ENCODE measurements at places on chromosomes 6 and 20. TPM values are rescaled to one million over a fixed set of nuclear protein-coding genes. Genes with fewer than 3 reads are reported as not detected.

DNA sequence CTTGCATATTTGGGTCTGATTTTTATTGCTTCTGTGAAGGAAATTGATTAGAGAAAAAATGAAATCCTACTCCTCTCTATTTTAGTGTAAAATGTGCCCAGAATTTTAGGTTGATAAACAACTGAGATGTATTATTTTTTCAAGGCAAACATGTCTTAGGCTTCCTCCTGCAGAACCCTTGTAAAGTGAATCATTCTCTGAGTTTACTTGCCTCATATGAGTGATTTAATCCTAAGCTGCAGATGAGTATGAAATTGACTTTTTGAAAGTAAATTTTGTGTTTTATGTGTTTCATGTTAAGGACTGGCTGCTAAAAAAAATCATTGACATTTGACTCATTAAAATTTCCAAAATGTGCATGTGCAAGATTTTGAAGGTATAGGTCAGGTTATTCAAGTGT lies 138.5 kb upstream of the PHACTR1 start:
- DNase-seq = no peak
- H3K4me1 ChIP-seq = no peaks in the 10 kb centered on the region
- H3K4me3 ChIP-seq = no peak overlapping the region
- no peak overlapping the region for H3K27ac ChIP-seq

DNA sequence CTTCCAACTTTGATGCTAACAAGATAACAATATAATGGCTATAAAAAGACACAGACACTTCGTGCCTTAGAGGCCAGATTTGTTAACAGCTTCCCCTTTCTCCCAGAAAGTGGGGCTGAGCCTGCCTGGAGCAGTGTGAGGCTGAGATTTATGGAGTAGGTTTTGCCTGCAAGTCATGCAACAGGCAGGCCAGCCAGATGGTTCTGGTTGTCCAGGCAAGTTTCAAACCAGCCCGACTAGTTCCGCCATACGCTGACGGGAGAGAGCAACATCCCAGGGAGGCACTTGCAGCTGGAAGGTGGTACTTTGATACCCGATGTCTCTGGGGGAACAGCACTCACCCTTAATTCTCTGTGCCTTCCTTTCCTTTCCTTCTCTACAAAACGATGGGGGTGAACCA lies 81.3 kb upstream of the NAA20 start:
- no peak overlapping the region for H3K4me3 ChIP-seq
- DNase-seq = peak; percentile 25
- H3K4me1 ChIP-seq = peaks cover 11% of the 10 kb centered on the region
- no peak overlapping the region for H3K27ac ChIP-seq
- no peaks in the 10 kb centered on the region for H3K36me3 ChIP-seq

- H3K4me3 ChIP-seq = no peak overlapping the region
- H3K27ac ChIP-seq = no peak overlapping the region
- DNase-seq = no peak
- H3K27me3 ChIP-seq = no peaks in the 10 kb centered on the region
- no peaks in the 10 kb centered on the region for H3K36me3 ChIP-seq
These were observed 10.3 kb downstream of the FILIP1 start for GRCh38 chr6:75483136-75483952.

DNA sequence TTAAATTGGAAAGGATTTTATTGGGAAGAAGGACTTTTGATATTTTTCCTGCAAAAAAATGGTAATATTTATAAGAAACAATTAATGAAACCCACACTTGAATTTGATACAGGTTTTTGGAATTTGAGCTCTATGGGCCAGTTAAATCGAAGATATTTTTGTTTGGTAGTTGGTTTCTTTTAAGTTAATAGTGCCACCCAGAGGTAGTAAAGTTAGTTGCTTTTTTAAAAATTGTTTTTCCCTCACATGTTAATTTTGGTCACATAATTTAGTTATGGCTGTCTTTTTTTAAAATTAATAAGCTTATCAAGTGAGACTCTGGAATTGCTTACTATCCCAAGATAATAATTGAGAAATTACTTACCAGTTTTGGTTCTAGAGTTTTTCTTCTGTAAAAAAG lies 7.1 kb downstream of the PRIM2 start:
- H3K4me1 ChIP-seq = no peaks in the 10 kb centered on the region
- no peak overlapping the region for H3K4me3 ChIP-seq
- DNase-seq = no peak
- no peak overlapping the region for H3K27ac ChIP-seq
- H3K36me3 ChIP-seq = peaks cover 9% of the 10 kb centered on the region
- H3K27me3 ChIP-seq = no peaks in the 10 kb centered on the region

The C6orf52 gene
- 0.89 TPM for total RNA-seq

- no peaks in the 10 kb centered on the region for H3K4me1 ChIP-seq
- no peak within 1 kb of the TSS for H3K4me3 ChIP-seq
- DNase-seq = peak; percentile 75
- H3K27me3 ChIP-seq = peaks cover 18% of the 10 kb centered on the region
- H3K36me3 ChIP-seq = no peaks in the 10 kb centered on the region
These were observed at the start of gene KHDRBS2 for GRCh38 chr6:62285612-62286469. KHDRBS2 (minus strand) TSS chr6:62286225.

GRCh38 chr6:70124882-70125545 lies 177.9 kb downstream of the COL9A1 start:
- H3K27me3 ChIP-seq = no peaks in the 10 kb centered on the region
- H3K4me1 ChIP-seq = peaks cover 6% of the 10 kb centered on the region
- peak overlapping the region; percentile 23 for H3K27ac ChIP-seq
- no peak overlapping the region for H3K4me3 ChIP-seq
- H3K36me3 ChIP-seq = no peaks in the 10 kb centered on the region

GRCh38 chr6:14305131-14305530 lies 187.6 kb downstream of the CD83 start:
- no peak overlapping the region for H3K4me3 ChIP-seq
- no peak for DNase-seq
- H3K27me3 ChIP-seq = no peaks in the 10 kb centered on the region
- H3K4me1 ChIP-seq = peaks cover 11% of the 10 kb centered on the region
- no peaks in the 10 kb centered on the region for H3K36me3 ChIP-seq

DNA sequence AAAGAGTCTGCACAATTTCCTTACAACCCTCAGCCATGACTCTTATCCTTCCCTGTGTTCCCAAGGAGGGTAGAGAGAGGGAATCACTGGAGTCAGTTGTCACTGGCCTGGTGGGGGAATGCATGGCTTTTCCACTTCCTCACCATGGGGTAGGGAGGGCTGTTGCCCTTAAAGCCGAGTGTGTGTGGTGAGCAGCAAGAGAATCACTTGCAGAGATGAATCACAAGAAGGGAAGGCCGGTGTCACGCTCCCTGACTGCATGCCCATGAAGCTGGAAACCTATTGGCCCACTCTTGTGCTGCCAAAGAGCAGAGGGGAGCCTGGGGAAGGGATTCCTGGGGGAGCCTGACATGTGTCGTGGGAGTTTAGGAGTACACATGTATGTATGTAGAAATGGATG lies 18.1 kb upstream of the BMP6 start:
- H3K27ac ChIP-seq = no peak overlapping the region
- no peaks in the 10 kb centered on the region for H3K36me3 ChIP-seq
- H3K4me3 ChIP-seq = no peak overlapping the region
- no peaks in the 10 kb centered on the region for H3K4me1 ChIP-seq

DNA sequence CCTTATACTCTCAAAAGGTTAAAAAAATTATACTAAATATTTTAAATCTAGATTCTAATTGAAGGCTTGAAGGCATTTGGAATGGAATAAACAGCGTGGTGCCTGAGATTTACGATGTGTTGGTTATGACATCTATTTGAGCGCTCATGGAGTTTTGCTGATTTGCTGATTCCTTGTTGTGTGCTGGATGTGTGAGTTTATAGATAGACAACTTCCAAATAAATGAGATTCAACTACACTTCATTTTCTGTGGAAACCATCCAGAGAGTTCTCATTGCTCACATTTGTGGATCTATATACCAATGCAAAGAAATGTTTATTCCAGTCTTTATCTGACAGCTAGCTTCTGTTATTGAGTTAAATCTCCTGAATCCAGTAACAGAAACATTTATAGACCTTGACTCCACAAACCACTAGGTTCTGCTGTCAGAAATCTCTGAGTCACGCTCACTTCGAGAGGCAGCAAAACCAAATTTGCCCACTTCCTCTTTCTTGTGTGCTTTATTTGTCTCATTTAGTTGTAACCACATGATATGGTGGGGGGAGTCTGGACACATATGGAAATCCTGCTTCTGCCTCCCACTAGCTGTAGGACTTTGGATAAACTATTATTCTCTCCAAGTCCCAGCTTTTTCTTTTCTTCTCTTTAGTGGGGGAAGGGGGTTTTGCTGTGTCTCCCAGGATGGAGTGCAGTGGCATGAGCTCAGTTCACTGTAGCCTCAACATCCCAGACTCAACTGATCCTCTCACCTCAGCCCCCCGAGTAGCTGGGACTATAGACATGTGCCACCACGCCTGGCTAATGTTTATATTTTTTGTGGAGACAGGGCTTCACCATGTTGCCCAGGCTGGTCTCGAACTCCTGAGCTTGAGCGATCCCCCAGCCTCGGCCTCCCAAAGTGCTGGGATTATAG lies 54.5 kb downstream of the IPCEF1 start:
- H3K27ac ChIP-seq = no peak overlapping the region
- no peak overlapping the region for H3K4me3 ChIP-seq
- H3K4me1 ChIP-seq = no peaks in the 10 kb centered on the region
- DNase-seq = no peak

DNA sequence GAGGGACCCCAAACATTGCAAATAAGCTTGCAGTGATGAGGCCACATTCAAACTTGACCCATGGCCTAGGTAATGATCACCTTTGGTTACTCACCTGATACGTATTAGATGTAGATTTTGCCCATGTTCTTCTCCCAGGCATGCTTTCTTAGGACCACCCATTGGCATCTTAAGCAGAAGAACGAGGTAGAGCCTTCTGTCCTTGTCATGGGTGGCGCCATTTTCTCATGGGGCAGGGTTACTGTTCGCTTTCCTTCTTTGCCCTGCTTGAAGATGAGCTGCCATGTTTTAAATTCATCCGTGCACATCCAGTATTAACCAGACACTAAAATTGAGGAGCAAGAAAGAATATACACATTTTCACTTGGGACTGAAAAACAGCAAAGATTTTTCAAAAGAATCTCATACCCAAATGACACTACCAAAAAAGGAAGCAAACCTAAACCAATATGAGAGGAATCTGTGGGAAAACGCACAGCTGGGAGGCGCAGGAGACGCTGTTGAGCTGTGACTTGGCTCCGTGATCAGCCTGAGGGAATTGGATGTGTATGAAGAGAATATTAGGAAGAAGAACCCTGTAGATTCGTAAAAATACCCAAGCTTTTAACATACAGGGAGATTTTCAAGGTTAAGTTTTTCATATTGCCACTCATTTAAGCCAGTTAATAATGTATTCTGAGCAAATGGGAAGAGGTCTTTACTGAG lies 36.6 kb downstream of the GMPR start:
- no peaks in the 10 kb centered on the region for H3K36me3 ChIP-seq
- H3K27me3 ChIP-seq = no peaks in the 10 kb centered on the region
- H3K27ac ChIP-seq = no peak overlapping the region
- DNase-seq = peak; percentile 42

The CLVS2 gene
- total RNA-seq = not detected

The MRAP2 gene
- total RNA-seq = 3.0 TPM

GRCh38 chr20:58432186-58432954 lies 43.3 kb downstream of the VAPB start:
- H3K27ac ChIP-seq = no peak overlapping the region
- no peak overlapping the region for H3K4me3 ChIP-seq
- no peak for DNase-seq

The ASF1A gene
- 4.5 TPM for total RNA-seq

GRCh38 chr6:131052181-131052580 lies 10.9 kb downstream of the EPB41L2 start:
- no peaks in the 10 kb centered on the region for H3K36me3 ChIP-seq
- H3K27me3 ChIP-seq = no peaks in the 10 kb centered on the region
- H3K4me1 ChIP-seq = no peaks in the 10 kb centered on the region
- H3K27ac ChIP-seq = no peak overlapping the region

DNA sequence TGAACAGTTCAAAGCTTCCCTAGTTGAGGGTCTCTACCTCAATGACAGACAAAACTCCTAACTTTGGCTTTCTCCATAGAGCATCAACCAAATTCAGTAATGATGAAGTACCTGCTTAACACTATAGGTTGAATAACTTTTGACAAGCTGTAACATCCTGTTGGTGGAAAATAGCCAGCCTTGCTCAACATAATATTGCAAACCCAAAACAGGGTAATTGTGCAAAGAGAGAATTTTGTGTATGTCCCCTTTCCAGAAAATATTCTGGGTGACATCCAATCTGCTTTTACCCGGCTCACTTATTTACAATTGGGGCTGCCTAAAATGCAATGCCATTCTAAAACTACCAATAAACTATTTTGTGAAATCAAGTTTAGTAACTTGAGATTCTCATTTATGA lies 72.8 kb downstream of the ATXN1 start:
- no peaks in the 10 kb centered on the region for H3K27me3 ChIP-seq
- peaks cover 3% of the 10 kb centered on the region for H3K4me1 ChIP-seq
- no peak overlapping the region for H3K4me3 ChIP-seq
- no peak overlapping the region for H3K27ac ChIP-seq
- no peaks in the 10 kb centered on the region for H3K36me3 ChIP-seq
- no peak for DNase-seq

GRCh38 chr20:57417830-57418780 lies 26.9 kb downstream of the RBM38 start:
- DNase-seq = peak; percentile 27
- no peaks in the 10 kb centered on the region for H3K36me3 ChIP-seq
- no peak overlapping the region for H3K4me3 ChIP-seq
- no peaks in the 10 kb centered on the region for H3K4me1 ChIP-seq
- no peak overlapping the region for H3K27ac ChIP-seq
- no peaks in the 10 kb centered on the region for H3K27me3 ChIP-seq

The APCDD1L gene
- 0.24 TPM for total RNA-seq

The EYA4 gene
- 0.35 TPM for total RNA-seq

GRCh38 chr6:158222066-158222465 lies 53.9 kb downstream of the GTF2H5 start:
- no peak for DNase-seq
- H3K27me3 ChIP-seq = no peaks in the 10 kb centered on the region
- no peak overlapping the region for H3K4me3 ChIP-seq
- H3K4me1 ChIP-seq = no peaks in the 10 kb centered on the region
- H3K36me3 ChIP-seq = no peaks in the 10 kb centered on the region

DNA sequence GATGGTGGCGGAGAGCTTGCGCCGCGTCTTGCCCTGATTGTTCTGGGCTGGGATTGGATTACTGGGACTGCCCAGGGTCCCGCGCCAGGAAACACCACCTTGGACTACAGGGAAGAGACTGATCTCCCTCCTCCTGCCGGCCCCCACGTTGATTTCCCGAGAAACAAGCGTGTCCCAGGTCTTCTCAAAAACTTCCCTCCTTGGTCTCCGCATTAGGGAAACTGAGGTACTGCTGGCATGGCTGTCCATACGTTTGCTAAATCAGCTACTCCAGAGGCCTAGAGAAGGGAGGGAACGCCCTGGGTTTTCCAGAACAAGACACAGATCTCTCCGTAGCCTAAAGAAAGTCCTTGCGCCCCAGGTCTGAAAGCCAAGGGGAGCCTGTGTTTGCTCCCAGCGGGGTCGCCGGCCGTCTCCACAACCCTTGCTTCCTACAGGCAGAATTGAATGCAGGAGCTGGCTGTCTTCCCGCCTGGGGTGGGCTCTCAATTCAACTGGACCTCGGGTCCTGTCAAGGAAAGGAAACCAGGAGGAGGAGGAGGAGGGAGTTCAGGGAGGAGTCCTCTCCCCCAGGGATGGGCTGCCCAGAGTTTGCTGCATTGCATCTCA lies 29.2 kb downstream of the TFAP2A start:
- peaks cover 27% of the 10 kb centered on the region for H3K27me3 ChIP-seq
- no peaks in the 10 kb centered on the region for H3K36me3 ChIP-seq
- no peaks in the 10 kb centered on the region for H3K4me1 ChIP-seq
- no peak overlapping the region for H3K27ac ChIP-seq

Data from pancreas (tissue), 10 donors.